Gastroesophageal sphincter (tissue), 4 donors: ENCODE measurements at places on chromosomes 1 and 21.

DNA sequence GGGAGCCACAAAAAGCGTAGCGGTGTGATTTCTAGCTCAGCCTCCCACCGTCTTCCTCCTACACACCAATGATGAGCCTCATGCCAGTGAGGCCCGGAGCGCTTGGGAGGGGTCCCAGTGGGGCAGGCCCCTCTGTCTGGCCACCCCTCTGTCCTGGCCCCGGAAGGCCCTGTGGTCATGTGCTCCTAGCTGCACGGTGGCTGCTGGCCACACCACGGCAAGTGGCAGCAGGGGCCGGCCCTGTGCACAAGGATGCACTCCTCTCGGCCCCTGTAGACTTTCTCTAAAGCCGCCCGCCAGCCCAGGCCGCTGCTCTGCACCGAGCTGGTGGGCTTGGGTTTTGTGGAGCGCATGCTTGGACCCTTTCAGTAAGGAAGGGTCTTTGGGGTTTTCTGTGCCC, 53.6 kb downstream of the KCNAB2 start:
- ATAC-seq, result no peak

DNA sequence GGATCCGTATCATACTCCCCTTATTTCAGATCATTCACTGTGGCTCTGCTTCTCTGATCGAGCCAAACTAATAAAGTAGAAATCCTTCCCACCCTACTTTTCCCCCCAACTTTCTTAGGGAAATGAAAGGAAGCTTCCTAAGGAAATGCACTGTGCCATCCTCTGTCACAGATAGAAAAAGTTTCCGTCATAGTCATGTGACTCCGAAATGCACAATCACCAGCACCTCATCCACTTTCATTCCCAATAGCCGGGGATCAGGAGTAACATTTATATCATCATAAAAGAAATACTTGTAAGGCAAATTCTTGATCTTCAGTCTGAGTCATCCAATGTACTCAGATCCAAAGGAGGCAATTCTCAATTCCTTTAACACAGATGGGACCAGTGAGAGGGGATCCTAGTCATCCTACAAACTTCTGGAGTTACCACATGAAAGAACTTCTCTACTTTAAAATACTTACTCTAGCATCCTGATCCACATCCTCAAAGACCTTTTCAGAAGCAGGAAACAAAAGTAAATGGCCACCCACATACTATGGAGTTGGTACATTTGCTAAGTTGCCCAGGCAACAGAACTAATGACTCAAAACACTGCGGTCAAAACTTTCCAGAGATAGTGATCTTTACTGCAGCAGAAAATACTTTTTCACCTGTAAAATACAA, 97.8 kb upstream of the ZC3H11B start:
- ATAC-seq, result no peak

GRCh38 chr1:27225621-27226020, 8.8 kb upstream of the WDTC1 start:
- ATAC-seq, result no peak

- no peak for ATAC-seq
Measured at GRCh38 chr1:172024516-172024915, 183.2 kb downstream of the DNM3 start.

DNA sequence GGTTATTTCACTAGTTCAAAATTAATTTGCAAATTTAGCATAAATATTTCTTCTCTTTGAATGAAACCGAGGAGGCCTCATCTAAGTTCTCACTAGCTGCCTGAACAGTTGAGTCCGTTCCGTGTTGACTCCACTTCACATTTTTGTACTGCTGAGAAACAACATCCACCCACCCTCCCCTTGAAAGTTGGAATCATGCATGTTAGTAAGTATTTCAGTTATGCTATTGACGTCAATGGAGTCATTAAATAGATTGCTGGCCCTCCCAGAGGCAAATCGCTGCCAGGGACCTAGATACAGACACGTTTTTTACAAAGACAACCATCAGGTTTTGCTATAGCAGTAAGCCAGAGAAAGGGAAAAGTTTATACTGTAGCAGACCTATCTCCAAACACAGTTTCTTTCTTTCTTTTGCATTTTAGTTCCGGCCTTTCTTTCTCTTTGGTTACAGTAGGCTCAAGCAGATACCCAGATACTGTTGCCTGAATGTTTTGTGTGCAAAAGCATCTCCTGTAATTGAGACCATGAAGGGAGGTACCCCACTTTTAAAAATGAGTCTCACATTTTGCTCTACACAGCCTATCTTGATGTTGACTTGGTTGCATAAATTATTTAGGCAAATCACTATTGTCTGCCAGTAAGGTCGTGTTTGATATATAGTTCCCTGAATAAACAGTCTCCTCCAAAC, 262.6 kb upstream of the SGIP1 start:
- ATAC-seq, result peak; percentile 92

GRCh38 chr1:23081376-23081775, 62.1 kb downstream of the KDM1A start:
- no peak for ATAC-seq

DNA sequence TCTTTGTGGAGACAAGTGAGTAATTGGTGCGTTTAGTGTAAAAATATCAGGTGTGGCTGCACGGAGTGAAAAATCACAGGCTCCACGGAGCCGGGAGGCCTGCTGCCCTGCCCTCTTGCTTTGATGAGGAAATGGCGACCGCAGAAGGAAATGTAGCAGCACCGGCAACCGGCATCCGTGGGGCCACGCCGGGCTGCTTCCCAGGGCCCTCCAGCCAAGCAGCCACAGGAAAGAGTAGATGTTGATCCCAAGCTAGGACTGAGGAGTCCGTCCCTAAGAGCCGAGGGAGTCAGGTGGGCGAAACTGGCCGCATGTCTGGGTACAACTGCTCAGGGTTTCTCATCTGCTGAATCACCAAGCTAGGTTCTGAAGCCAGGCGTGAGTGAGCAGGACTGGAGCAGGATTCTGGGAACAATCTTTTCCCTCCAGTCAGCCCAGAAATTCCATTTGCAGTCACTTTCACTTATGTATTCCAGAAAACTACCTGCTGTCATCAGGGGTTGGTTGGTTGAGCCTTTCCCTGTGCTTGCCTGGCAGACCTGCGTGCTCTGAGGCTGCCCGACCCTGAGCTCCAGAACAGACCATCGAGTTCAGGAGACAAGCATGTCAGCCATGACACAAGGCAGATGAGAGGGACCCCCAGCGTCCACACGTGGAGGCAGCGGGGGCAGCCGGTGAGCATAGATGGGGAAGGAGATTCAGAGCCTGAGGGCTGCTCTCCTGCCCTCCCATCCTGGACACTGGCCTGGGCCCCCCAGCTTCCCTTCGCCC, 5.8 kb upstream of the ITGB2 start:
- ATAC-seq, result no peak

GRCh38 chr1:217342105-217342504, 288.8 kb downstream of the GPATCH2 start:
- no peak for ATAC-seq

GRCh38 chr1:216416488-216416887, 6.8 kb downstream of the USH2A start:
- no peak for ATAC-seq

DNA sequence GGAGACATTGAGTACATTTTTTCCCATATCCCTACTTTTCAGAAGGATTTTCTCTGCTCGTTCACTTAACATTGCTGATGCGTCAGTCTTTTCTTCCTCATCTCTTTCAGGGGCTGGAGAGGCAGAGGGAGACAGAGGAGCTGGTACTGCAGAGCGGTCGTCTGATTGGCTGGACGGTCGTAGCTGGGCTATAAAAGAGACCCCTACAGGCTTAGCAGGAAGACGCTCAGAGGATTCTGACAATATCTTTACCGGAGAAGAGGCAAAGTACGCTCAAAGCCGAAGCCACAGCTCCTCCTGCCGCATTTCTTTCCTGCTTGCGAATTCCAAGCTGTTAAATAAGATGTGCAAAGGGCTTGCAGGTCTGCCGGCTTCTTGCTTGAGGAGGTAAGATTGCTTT, at the start of gene RGS4:
Gene RGS4, plus strand, starts transcription at position 220 of the 400 bp plus-strand sequence. Its CDS starts 124 bp downstream, at position 344.
- ATAC-seq, result peak; percentile 88

- ATAC-seq, result peak; percentile 53
Measured at GRCh38 chr1:68051475-68051874, 1.0 kb upstream of the DIRAS3 start.

- ATAC-seq, result no peak
Measured at GRCh38 chr1:150765296-150765976, at the start of gene CTSS. TSS of gene CTSS (minus strand) at chr1:150765778. CDS start at chr1:150764763, 1,015 bp downstream.

GRCh38 chr1:33343539-33343938, 22.6 kb upstream of the A3GALT2 start:
- ATAC-seq, result no peak

DNA sequence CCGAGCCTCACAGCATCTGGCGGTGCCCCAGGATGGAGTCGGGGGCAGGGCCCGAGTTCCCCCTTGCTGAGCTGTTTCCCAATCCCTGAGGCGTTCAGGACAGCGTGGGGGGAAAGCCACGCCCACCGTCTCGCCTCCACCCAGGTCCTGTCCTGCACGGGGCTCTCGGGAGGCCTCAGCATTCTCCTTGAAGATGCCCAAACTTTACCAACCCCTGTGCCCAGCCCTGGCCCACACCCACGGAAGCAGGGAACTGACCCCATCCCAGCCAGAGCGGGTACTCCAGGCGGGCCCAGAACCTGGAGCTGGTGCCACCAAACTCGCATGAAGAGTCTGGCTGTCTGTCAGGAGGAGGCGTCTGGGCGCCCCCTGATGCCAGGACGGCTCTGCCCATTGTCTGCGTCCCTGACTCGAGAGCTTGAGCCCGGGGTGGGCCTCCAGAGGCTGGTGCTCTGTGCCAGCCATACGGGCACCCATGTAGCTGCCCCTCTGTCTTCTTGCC, 35.3 kb upstream of the POFUT2 start:
- no peak for ATAC-seq

- no peak for ATAC-seq
Measured at GRCh38 chr1:248243204-248243603, 12.0 kb downstream of the OR2M4 start.

GRCh38 chr1:28579401-28579800, 12.7 kb upstream of the RAB42 start:
- no peak for ATAC-seq

GRCh38 chr1:14168326-14169063, 430.0 kb upstream of the KAZN start:
- ATAC-seq, result no peak

DNA sequence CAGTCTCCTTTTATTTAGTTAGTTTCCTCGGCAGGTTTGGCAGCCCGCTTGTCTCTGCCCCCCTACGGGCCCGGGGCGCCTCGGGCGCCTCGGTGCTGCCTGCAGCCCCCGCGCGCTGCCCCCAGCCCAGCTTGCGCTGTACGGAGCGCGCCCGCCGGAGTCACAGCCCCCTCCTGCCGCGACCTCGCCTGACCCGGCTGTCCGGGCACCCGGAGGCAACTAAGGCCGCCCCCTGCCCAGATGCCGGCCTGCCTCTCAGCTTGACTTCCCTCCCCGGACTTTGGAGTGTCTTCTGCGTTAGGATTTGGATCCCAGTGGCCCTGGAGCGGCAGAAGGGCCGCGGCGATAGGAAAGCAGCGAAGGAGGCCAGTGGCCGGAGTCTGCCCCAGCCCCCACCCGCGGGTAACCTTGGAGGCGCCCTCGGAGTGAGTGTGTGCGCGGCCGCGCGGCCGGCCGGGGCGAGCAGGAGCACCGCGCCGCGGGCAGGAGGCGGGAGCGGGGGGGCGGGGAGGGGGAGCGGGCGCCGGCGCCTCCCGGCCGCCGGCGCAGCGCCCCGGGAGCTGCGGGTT, 7.6 kb downstream of the CDKN2C start:
- peak; percentile 88 for ATAC-seq

DNA sequence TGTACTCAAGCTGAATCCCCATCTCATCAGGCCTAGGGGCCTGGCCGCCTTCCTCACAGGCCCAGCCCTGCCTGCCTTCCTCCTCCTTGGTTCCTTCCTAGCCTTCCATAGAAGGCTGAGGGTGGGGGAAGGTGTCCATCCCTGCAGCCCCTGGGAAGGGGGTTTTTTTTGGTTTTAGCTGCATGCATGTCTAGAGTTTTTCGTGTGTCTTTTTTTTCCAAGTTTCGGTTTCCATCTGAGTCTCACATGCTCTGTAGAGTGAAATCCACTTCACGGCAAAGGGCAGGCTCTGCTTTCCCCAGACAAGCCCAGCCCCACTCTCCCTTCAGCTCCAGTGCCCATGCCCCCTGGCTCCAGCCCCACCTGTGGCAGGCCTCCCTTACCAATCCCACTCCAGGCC, 32.1 kb downstream of the GRHL3 start:
- ATAC-seq, result no peak

DNA sequence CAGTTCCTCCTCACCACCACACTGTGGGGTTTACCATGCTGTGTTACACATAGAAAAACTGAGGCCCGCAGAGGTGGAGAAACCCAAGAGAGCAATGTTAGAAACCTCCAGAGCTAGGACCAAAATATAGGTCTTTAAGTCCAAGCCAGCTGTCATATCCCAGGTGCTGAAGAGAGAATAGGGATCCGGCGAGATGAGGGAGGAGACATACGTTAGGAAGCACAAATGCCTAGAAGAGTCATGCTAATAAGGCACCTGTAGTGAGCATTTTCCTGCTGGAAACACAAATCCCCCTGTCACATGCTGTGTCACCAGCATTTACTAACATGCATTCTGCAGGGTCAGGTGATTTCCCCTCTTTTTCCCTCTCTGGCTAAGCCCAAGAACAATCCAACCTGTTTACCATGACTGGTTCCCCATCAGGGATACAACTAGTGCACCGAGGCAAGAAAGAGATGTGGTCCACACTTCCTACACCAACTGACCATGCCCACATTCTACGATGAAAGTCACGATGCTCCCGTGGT, 168.6 kb upstream of the CAMK1G start:
- ATAC-seq, result no peak

DNA sequence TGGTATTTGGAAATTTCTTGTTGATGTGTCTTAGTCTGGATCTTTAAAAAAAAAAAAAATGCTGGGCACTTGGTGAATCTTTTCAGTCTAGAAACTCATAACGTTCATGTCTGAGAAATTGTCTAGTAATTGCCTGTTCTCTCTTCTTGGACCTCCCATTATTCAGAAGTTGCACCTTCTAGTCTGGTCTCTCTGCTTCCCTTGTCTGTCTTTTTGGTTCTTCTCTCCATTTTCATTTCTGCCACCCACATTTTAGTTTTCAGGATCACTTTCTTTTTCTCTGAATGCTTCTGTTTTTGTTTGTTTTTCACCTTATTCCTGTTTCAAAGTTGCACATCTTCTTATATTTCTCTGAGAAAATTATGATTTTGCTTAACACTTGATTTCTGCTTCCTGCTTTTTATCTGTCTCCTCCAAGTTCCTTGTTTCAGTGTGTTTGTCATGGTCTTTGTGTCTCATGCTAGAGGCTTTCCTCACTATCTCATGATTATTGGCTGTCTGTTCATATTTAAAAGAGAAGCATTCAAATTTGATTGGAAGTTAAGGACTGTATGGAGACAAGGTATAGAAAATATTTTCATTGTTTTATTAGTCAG, 21.3 kb downstream of the BACE2 start:
- no peak for ATAC-seq

- no peak for ATAC-seq
Measured at GRCh38 chr1:24266998-24267397, 52.2 kb upstream of the GRHL3 start.

- ATAC-seq, result no peak
Measured at GRCh38 chr1:185973645-185974044, 239.5 kb downstream of the HMCN1 start.

DNA sequence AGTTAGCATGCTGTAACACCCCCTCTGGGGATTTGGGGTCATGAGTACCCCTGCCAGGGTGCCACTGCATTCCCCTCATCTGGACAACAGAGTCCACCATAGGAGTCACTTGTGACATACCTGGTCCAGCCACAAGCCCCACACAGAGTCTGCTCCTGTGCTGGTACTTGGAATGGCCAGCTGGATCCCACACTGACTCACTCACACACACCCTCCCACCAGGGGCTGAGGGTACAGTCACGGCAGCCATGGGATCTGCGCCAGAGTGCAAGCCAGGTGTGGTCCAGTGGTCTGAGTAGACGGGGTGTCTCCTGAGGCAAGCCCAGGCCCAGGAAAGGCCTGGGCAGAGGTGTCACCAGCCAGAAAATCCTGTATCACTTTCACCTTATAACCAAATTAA, 67.7 kb downstream of the MRPL39 start:
- no peak for ATAC-seq
